SJSA1 (cell line): ENCODE measurements at places on chromosomes 1 and 21.

GRCh38 chr1:244347942-244348341 is 103.8 kb downstream of the ADSS2 start:
- no peak for DNase-seq

DNA sequence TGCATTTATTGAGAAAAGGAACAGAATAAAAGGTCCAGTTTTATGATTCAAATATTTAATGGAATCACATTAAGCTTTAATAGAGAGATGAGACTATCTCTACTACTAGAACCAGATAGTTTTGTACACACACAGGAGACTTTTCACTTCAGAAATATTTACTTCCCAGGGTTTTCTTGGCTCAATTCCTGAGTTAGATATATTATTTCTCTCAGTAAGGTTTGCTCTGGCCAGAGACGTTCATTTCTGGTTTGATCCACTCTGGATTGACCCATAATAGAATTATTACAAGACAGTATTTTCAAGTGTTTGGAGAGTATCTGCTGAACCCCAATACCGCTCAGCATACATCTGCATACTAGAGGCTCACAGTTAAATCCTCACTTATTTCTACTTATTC is 1.3 kb upstream of the RCOR3 start:
- no peak for DNase-seq

GRCh38 chr21:42220138-42220701 is 1.3 kb downstream of the ABCG1 start:
- DNase-seq: no peak

GRCh38 chr1:150148837-150149270 is 862 bp upstream of the PLEKHO1 start:
- no peak for DNase-seq

GRCh38 chr1:6170742-6171201 is 9.3 kb downstream of the CHD5 start:
- peak; percentile 44 for DNase-seq

- DNase-seq: no peak
Measured at GRCh38 chr1:240029418-240029817, 62.3 kb upstream of the FMN2 start.

- DNase-seq: no peak
Measured at GRCh38 chr1:89973471-89974127, 21.3 kb upstream of the ZNF326 start.

GRCh38 chr1:59155351-59155750 is 141.5 kb upstream of the FGGY start:
- no peak for DNase-seq

DNA sequence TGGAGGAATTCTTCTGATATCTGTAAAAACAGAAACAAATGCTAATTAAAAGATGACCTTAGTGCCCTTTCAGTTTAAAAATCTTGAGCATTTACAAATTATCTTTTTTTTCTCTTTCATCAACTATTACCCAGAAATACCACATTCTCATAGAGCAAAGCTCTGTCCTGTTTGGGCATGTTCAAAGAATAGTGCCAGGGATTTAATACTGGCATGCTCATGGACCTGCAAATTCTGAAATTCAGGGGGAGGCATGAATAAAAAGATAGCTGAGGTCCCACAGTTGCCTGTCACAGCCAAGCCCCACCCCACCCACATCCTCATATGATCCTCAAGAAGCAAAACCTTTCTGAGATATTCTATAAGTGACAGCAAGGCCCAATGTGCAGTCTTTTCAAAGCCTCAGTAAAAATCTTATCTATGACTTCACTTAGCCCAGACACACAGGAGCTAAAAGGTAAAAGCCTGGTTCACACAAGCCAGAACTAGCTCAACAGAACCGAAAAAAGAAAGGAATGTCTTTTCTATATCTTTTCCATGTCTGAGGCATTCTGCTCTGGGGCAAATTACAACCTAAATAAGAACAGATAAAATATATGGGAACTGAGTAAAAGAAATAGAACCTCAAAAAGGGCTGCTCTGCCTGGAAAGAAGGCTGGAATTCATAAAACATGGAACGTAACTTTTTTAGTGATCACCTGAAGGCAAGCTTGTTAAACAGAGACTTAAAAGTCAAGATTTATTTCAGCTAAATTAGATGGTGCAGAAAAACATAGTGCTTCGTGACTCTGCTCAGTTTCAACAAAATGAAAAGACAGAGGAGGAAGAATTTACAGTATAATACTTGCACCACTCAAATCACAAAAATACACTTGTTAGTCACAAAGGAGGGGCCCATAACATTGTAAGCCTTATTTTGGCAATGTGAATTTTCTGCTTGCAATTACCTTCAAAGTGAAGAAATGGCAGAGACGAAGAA is 11.0 kb downstream of the WLS start:
- no peak for DNase-seq

GRCh38 chr1:81702903-81703302 is 97.8 kb upstream of the ADGRL2 start:
- no peak for DNase-seq

DNA sequence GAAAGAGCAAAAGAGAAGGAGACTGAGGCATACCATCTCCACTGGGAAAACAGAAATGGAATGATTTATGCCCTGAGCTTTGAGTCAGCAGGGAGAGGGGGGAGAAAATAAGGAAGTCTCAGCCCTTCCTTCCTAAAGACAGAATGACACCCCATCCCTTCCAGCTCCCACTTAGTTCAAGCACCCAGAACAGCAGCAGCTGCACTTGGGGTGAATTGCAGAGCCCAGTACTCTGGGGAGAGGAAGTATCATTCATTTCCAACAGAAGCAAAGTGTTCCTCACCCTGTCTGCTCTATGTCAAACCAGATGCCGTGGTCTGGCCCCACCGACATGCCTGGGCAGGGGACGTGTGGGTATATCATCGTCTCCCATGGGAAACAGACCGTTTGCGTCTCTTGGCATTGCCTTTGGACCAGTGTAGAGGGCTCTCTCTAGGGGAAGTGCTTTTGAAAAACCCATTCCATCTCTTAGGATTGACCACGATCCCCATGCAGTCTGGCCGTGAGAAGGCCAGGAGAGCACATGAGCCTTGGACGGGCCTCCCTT is 1.1 kb upstream of the KCNJ15 start:
- DNase-seq: no peak

DNA sequence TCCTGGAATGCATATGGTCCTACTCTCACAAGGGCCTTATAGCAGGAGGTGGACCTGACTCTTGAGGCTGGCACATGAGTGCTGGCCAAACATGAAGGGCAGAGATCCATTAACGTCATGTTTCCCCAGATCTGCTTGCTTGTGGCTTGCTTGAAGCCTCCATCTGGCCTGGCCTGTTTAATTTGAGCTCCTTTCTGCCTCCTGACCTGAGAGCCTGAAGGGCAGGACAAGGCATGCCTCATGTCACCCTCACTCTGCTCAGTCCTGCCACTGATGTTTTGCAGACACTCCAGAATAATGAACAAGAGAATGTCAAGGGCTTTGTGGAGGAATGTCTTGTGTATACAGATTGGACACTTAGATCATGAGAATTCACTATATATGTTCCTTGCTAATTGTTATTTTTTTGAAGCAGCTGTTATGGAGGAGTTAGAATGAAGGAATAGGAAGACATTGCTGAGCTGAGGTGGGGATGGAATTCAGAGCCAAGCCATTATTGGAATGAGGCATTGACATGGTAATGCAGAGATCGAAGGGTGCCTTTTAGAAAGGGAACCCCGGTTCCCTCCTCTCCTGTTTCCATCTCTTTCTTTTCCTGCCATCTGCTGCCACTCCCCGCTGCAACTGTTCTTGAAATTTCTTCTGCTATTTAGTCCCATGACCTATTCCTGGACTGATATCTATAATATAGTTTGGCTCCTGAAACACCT is 457.0 kb upstream of the PROX1 start:
- DNase-seq: no peak

- DNase-seq: no peak
Measured at GRCh38 chr1:167011560-167012191, 22.6 kb downstream of the MAEL start.

DNA sequence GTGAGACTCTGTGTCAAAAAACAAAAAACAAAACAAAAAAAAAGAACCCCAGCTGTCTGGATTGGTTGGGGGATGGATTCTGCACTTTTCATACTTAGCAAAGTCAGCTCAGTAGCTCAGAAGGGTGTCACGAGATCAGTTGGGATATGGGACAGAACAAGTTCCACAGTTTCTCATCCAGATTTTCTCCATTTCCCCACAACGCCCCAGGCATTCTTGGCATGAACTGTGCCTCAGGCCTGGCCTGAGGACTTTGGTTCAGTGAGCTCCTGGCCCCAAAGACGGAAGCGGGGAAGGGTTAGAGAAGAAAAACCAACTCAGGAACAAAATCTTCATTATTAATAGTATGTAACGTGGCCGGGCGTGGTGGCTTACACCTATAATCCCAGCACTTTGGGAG is 1.9 kb downstream of the AKR7A2 start:
- DNase-seq: no peak

DNA sequence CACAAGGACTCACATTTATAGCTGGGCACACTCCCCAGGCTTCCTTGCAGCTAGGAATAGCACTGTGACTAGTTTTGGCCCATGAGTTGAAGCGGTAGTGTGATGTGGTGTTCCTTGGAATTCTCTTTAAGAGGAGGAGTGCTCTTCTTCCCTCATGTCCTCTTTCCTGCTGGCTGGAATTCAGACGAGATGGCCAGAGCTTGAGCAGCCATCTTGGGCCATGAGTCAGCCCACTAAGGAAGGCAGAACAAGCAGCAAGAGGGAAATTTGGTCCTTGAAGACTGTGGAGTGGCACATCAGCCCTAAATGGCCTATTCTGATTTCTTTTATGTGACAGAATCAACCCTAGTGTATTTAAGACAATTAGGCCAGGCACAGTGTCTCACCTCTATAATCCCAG is 20.0 kb downstream of the HTR6 start:
- no peak for DNase-seq

- no peak for DNase-seq
Measured at GRCh38 chr1:220290140-220290761, 18.0 kb upstream of the RAB3GAP2 start.

GRCh38 chr1:201655243-201655642 is 116.3 kb downstream of the NAV1 start:
- DNase-seq: peak; percentile 85

- peak; percentile 59 for DNase-seq
Measured at GRCh38 chr1:7940745-7941436, at the start of gene TNFRSF9. Gene TNFRSF9 (minus strand): TSS chr1:7940839. CDS start chr1:7939994, 845 bp downstream.
